ENCODE measurements at places on chromosomes 5 and 9. TPM values are rescaled to one million over a fixed set of nuclear protein-coding genes. Genes with fewer than 3 reads are reported as not detected.
A peak's percentile ranks its signal among the peaks of the same experiment; 100 is the strongest.

DNA sequence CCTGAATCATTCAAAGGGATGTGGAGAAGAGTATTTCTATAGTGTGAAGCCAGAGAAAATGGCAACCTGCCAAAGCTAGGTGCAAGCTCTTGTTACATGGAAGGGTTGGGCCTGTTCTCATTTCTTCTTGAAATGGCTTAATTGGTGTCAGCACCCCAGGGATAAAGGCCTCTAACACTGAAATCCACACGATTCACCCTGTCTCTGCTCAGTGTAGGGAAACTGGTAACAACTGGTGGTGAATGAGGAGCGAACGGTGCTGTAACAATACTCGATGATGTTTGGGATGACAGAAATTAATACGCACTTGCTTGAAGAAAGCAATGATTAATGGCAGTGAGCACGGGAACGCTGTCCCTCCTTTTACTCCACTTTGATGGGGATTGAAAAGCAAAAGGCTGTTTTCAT is 16.2 kb downstream of the PBX3 start:
- H3K27ac ChIP-seq = no peak overlapping the region
- H3K4me3 ChIP-seq = no peak overlapping the region
- no peaks in the 10 kb centered on the region for H3K27me3 ChIP-seq
- no peaks in the 10 kb centered on the region for H3K4me1 ChIP-seq
- H3K36me3 ChIP-seq = no peaks in the 10 kb centered on the region
- no peak for DNase-seq

Gene PRDM12
- total RNA-seq = 0.19 TPM

- H3K27me3 ChIP-seq = no peaks in the 10 kb centered on the region
- no peak overlapping the region for H3K27ac ChIP-seq
- H3K4me1 ChIP-seq = no peaks in the 10 kb centered on the region
- no peaks in the 10 kb centered on the region for H3K36me3 ChIP-seq
- H3K4me3 ChIP-seq = no peak overlapping the region
These were observed 450.4 kb upstream of the CHD1 start for GRCh38 chr5:99379187-99379586.

Gene FBN2
- total RNA-seq = not detected

GRCh38 chr9:95094002-95094401 is 223.5 kb downstream of the FANCC start:
- no peak overlapping the region for H3K27ac ChIP-seq
- DNase-seq = no peak
- peaks cover 4% of the 10 kb centered on the region for H3K4me1 ChIP-seq
- no peaks in the 10 kb centered on the region for H3K36me3 ChIP-seq
- H3K27me3 ChIP-seq = no peaks in the 10 kb centered on the region
- no peak overlapping the region for H3K4me3 ChIP-seq

GRCh38 chr9:15501179-15501578 is 9.6 kb downstream of the PSIP1 start:
- H3K4me1 ChIP-seq = peaks cover 26% of the 10 kb centered on the region
- DNase-seq = no peak
- H3K27ac ChIP-seq = no peak overlapping the region
- peaks cover 41% of the 10 kb centered on the region for H3K36me3 ChIP-seq
- no peaks in the 10 kb centered on the region for H3K27me3 ChIP-seq

GRCh38 chr9:83012168-83012921 is 50.6 kb downstream of the RASEF start:
- H3K36me3 ChIP-seq = no peaks in the 10 kb centered on the region
- no peak overlapping the region for H3K4me3 ChIP-seq
- peaks cover 10% of the 10 kb centered on the region for H3K4me1 ChIP-seq
- H3K27ac ChIP-seq = no peak overlapping the region
- H3K27me3 ChIP-seq = no peaks in the 10 kb centered on the region
- no peak for DNase-seq

- H3K4me1 ChIP-seq = no peaks in the 10 kb centered on the region
- H3K36me3 ChIP-seq = no peaks in the 10 kb centered on the region
These were observed 31.6 kb downstream of the C9orf40 start for GRCh38 chr9:74920944-74921626.

DNA sequence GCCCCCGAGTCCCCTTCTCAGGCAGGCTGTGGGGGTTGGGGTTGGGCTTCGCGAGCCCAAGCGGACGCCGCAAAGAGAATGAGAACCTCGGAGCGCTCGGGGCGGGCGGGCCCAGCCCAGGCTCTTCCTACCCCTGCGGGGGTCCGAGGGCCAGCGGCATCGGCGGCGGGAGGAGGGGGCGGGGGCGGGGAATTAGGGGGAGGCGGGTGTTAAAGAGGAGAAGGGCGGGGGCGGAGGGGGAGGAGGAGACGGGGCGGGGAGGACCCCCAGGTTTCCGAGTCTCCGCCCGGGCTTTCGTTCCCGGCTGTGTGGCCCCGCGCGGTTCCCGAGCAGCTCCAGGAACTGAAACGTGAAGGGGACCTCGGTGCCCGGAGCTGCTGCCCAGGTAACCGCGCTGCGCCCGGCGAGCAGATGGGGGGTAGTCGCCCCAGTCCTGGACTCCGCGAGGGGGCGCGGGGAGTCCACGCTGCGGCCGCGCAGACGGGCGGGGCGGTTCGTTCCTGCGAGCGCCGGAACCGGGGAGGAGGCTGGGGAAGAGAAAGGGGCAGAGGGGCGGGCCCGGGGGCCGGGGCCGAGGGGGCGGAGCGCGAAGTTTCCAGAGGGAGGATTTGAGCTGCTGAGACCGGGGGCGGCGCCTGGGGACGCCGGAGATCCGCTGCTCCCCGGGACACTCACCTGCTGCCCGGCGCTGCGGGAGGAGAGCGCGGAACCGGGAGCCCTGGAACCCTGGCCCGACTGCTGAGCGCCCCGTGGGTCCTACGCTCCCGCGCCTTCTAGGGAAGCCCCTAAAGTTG is 38.4 kb upstream of the PLEKHG4B start:
- peaks cover 12% of the 10 kb centered on the region for H3K4me1 ChIP-seq
- peaks cover 59% of the 10 kb centered on the region for H3K27me3 ChIP-seq

DNA sequence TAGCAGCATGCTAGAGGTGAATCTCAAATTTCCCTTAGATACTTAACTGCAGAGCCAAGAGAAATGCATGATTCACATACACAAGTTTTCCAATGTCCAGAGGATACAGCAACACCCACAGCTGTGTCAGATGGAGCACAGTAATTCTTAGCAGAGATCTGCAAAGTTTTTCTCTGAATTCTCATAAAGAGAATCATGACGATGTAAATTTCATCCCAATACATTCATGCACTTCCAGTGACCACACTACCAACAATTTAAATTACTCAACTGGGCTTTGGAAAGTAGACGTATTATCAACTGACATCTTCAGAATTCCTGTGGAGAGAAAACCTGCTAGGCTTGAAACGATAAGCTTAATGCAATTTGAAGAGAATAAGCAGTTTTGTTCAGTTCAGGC is 378.8 kb upstream of the TLE4 start:
- no peaks in the 10 kb centered on the region for H3K27me3 ChIP-seq
- H3K27ac ChIP-seq = no peak overlapping the region
- no peaks in the 10 kb centered on the region for H3K4me1 ChIP-seq
- H3K4me3 ChIP-seq = no peak overlapping the region
- H3K36me3 ChIP-seq = no peaks in the 10 kb centered on the region

Gene CLK4
- total RNA-seq = 83.2 TPM

GRCh38 chr5:152349683-152350526 is 55.2 kb downstream of the NMUR2 start:
- no peak for DNase-seq
- H3K36me3 ChIP-seq = no peaks in the 10 kb centered on the region
- no peaks in the 10 kb centered on the region for H3K27me3 ChIP-seq
- no peak overlapping the region for H3K4me3 ChIP-seq

GRCh38 chr5:65926893-65927292 is 518 bp downstream of the ERBIN start:
- H3K4me3 ChIP-seq = peak overlapping the region; percentile 70
- H3K27ac ChIP-seq = peak overlapping the region; percentile 87
- no peaks in the 10 kb centered on the region for H3K27me3 ChIP-seq
- no peaks in the 10 kb centered on the region for H3K36me3 ChIP-seq
- no peak for DNase-seq

DNA sequence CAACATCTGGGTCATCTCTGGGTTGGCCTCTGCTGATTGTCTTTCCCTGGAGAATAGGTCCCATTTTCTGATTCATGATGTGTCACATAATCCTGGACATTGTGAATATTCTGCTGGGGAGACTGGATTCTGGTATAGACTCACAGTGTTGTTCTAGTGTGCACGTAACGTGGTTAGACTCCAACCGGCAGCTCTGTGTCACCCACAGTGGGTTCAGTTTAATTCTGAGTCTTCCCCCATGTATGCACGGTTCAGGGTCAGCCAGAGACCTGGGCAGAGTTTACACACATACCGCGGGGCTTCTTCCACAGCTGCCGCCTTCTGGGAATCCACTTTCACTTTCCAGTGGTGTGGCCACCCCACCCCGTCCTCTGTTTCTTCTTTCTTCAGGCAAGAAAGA is 38.0 kb upstream of the LRRC14B start:
- no peaks in the 10 kb centered on the region for H3K27me3 ChIP-seq
- DNase-seq = no peak
- no peak overlapping the region for H3K4me3 ChIP-seq
- H3K27ac ChIP-seq = no peak overlapping the region

Gene SLC25A48
- total RNA-seq = not detected

Gene TMEM171
- not detected for total RNA-seq

Gene TXNDC8
- total RNA-seq = not detected

DNA sequence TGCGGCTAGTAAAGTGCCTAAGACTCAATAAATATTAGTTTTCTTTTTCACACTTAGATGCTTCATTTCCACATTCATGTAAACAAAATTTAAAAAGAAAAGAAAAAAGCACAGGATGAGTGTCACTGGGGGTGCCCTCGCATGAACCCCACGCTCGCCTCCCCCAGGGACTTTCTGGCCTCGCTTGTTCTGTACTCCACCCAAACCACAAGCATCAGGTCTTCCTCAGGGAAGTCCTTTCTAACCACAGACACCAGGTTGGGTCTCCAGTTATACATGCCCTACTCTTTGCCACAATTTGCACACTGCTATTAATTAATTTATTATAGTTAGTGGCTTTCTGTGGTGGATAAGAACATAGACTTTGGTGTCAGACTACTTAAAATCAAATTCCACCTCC is 92.4 kb downstream of the RORB start:
- no peak overlapping the region for H3K4me3 ChIP-seq
- no peaks in the 10 kb centered on the region for H3K27me3 ChIP-seq
- H3K36me3 ChIP-seq = no peaks in the 10 kb centered on the region
- no peak overlapping the region for H3K27ac ChIP-seq
- H3K4me1 ChIP-seq = no peaks in the 10 kb centered on the region
- no peak for DNase-seq

Gene LHX3
- not detected for total RNA-seq

DNA sequence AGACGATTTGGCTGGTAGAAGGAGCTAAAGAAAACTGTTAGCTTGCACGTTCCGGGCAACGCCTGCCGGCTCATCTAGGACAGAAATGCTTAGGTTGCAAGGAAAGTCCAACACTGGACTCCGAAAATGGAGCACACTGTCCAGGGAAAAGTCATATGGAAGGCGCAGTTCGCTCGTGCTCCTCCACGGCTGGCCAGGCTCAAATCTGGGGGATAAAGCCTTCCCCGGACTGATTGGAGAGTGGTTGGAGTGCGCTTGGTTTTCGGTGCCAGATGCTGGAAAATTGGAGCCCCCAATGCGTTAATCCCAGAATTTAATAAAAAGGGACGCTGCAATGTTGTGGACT is 955 bp downstream of the CDH6 start:
- H3K4me1 ChIP-seq = no peaks in the 10 kb centered on the region
- no peaks in the 10 kb centered on the region for H3K36me3 ChIP-seq
- DNase-seq = no peak

Gene CWC27
- 32.3 TPM for total RNA-seq

- no peak for DNase-seq
- H3K4me1 ChIP-seq = no peaks in the 10 kb centered on the region
- H3K4me3 ChIP-seq = no peak overlapping the region
These were observed 28.3 kb downstream of the SMIM23 start for GRCh38 chr5:171813813-171814490.

- H3K27ac ChIP-seq = no peak overlapping the region
- peaks cover 32% of the 10 kb centered on the region for H3K27me3 ChIP-seq
- no peak overlapping the region for H3K4me3 ChIP-seq
These were observed 88.9 kb downstream of the S1PR3 start for GRCh38 chr9:89080193-89080592.

Gene ARHGEF37
- total RNA-seq = 1.0 TPM

- no peaks in the 10 kb centered on the region for H3K27me3 ChIP-seq
- no peaks in the 10 kb centered on the region for H3K4me1 ChIP-seq
- DNase-seq = no peak
- H3K4me3 ChIP-seq = no peak overlapping the region
These were observed 200.3 kb downstream of the TLE1 start for GRCh38 chr9:81489046-81489445.

- H3K4me3 ChIP-seq = no peak overlapping the region
- no peak for DNase-seq
- no peak overlapping the region for H3K27ac ChIP-seq
- H3K36me3 ChIP-seq = no peaks in the 10 kb centered on the region
- H3K4me1 ChIP-seq = peaks cover 3% of the 10 kb centered on the region
These were observed 51.5 kb upstream of the NOTCH1 start for GRCh38 chr9:136597141-136597885.

GRCh38 chr9:4714266-4715016 is 26.6 kb downstream of the AK3 start:
- DNase-seq = no peak
- H3K4me1 ChIP-seq = no peaks in the 10 kb centered on the region
- H3K4me3 ChIP-seq = no peak overlapping the region
- H3K36me3 ChIP-seq = peaks cover 4% of the 10 kb centered on the region
- no peaks in the 10 kb centered on the region for H3K27me3 ChIP-seq
- H3K27ac ChIP-seq = no peak overlapping the region

Gene VCAN
- 0.39 TPM for total RNA-seq

GRCh38 chr5:156913719-156914370 is 49.2 kb downstream of the TIMD4 start:
- H3K27me3 ChIP-seq = no peaks in the 10 kb centered on the region
- H3K36me3 ChIP-seq = no peaks in the 10 kb centered on the region
- peak; percentile 1 for DNase-seq
- H3K27ac ChIP-seq = peak overlapping the region; percentile 81
- peaks cover 20% of the 10 kb centered on the region for H3K4me1 ChIP-seq
- no peak overlapping the region for H3K4me3 ChIP-seq

DNA sequence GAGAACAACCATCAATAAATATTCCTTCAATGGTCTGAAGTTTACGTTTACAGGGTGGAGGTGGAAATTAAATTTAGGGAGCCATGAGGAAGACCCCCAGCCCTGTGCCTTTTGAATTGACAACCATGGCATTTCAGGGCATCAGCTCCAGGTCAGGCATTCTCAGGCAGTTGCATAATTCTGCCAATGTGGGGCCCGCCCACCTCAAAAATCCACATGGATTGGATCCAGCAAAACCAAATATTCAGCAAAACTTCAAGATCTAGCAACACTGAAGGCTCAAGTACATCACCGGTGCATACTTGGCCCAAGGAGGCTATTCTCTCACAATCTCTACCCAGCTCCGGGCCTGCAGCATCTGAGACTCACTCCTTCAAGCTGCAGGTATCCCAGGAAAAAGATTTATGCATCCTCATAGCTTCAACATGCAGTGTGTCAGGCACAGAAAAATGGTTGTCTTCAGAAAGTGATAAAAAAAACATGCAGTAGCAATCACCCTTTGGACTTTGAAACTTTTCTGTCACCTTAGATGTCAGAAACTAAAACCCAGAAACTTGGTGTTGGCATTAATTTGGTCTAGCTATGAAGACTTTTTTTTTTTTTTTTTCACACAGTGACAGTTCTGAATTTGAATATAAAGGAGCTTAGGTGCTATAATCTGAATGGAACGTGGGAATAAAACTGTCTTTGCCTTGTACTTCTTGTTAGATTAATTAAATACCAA is 21.4 kb upstream of the ANXA2R start:
- DNase-seq = no peak
- H3K27me3 ChIP-seq = no peaks in the 10 kb centered on the region
- no peaks in the 10 kb centered on the region for H3K36me3 ChIP-seq
- peaks cover 13% of the 10 kb centered on the region for H3K4me1 ChIP-seq
- H3K4me3 ChIP-seq = no peak overlapping the region

GRCh38 chr9:2271426-2271825 is 256.3 kb downstream of the SMARCA2 start:
- H3K36me3 ChIP-seq = no peaks in the 10 kb centered on the region
- no peak overlapping the region for H3K4me3 ChIP-seq
- H3K27me3 ChIP-seq = no peaks in the 10 kb centered on the region
- no peak for DNase-seq

Gene PNPLA7
- total RNA-seq = 13.0 TPM
